CD4-positive, alpha-beta T cell (primary cell): ENCODE measurements at places on chromosomes 11 and 22.

- no peak for DNase-seq
Observed at GRCh38 chr11:35539256-35539655, 13.8 kb upstream of the PAMR1 start.

DNA sequence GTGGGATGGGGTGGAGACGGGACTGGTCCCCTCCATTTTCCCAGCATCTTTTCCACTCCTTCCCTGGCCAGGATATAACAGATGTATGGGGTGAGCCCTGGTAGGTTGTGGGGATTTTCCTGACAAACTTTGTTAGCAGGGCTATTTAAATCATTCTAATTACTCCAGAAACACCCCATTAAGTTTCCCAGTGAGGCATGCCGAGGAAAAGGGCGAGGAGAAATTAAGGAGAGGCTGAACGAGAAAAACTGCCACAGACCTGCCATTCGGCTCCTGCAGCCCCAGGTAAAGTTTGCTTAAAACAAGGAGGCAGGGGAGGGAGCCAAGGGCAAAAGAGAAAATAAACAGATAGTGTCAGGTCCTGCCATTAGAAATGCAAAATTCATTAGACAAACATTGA lies 428.2 kb downstream of the BUD13 start:
- no peak for DNase-seq

DNA sequence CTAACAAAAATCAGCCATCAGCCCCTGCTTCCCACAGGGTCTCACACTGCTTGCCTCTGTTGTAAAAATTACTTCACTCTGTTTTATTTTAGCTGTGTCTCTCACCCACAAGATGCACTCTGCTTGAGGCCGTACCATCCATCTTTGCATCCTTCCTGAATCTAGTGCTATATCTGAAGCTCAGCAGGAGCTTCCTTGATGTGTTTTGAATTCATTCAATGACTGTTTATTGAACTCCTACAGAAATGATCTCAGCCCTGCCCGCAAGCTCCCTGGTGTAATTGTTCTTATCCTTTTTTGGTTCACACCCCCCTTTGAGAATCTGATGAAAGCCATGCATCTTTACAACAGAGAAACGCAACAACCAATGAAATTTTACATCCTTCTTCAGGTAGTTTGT lies 310.2 kb upstream of the ZC3H12C start:
- no peak for DNase-seq

DNA sequence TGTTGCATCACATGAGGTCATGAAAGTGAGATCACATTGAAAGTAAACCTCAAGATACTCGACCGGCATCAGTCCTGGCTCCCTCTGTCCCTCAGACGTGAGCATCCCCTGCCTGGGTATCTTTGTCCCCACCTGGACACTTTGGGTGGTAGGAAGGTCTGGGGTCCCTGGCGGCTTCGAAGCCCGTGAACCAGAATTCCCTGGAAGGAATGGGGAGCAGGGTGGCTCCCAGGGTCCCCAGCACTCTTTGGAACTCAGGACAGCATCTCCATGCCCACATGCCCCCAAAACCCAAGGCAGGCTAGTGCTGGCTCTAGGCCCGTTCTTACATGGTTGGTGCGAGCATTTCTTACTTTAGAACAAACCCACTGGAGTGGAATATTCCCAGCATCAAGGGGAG lies 7.5 kb downstream of the DERL3 start:
- DNase-seq = no peak

GRCh38 chr22:48112687-48113521 lies 1350.5 kb downstream of the TBC1D22A start:
- no peak for DNase-seq

DNA sequence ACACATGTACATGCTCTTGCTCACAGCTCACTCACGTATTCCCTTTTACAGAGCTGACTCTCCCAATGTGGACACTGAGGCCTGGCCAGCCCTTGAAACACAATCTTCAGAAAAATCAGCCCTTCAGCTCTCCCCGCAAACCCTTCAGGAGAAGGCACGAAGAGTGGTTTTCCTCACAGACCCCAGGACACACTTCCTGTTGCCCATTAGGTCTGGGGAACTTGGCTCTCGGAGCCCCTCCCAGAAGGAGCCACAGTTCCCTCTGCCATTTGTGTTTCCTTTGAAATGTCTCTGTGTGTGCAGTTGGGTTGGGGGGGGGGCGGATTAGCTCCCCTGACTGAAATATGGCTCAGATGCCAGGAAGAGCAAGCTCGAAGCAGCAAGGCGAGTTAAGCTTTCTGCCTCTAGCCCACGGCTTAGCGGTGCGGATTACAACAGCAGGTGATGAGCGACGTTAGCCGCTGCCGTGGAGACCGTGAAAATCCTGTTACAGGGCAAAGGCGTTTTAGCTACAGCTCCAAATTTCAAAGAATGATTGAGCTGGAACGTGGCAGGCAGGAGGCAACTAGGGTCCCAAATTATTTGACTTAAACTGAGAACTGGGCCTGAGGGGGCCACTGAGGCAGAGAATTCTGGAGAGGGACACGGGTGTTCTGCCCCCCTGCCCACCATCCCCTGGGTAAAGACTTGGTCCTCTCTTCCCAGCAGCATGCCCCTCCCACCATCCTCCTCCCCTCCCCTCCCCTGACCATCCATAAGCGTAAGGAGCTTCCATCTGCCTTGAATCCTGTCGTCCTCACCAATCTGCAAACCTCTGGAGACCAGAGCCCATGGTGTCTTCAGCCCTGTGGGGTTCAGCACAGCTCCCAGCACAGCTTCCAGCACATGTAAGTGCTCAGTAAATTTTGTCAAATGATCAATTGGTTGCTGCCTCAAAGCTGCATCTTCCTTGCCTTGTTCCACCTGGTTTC lies 598.6 kb downstream of the BUD13 start:
- no peak for DNase-seq
